ENCODE measurements at places on chromosomes 6 and 20.
A peak's percentile ranks its signal among the peaks of the same experiment; 100 is the strongest.

DNA sequence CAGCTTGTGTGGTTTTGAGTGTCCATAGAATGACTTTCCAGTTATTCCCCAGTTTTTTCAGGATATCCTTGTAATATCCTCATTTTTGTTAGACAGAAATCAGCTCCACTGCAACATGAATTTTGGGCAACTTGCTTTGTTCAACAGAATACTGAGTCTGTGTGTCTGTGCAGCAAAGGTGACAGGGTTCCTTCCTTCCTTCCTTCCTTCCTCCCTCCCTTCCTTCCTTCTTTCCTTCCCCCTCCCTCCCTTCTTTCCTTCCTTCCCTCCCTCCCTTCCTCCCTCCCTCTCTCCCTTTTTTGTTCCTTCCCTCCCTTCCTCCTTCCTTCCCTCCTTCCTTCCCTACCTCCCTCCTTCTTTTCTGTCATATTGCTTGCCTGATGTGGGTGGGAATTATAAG lies 496.5 kb downstream of the EPM2A start:
- no peak for DNase-seq

DNA sequence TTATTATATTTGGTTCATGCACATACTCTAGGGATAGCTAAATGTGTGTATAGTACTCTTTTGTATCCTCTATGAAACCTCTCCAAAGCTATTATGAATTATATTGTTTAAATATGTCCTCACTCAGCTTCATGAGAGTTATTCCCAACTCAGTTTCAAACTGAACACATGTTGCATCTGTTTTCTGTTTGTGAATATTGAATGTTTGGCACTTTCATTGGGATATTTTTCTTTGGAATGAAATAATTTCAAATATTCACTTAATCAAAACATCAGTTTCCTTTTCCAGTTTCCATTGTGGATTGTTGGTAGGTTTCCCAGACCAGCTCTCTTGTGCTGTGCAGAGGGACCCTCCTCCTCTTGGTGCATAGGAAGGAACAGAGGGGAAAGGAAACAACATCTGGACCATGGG lies 46.6 kb downstream of the HDAC2 start:
- DNase-seq: no peak

- no peak for DNase-seq
Measured at GRCh38 chr6:137277971-137278637, 58.9 kb upstream of the IFNGR1 start.

- no peak for DNase-seq
Measured at GRCh38 chr6:142378138-142378875, 76.5 kb downstream of the ADGRG6 start.

GRCh38 chr20:43463527-43464218 lies 6.0 kb downstream of the SRSF6 start:
- no peak for DNase-seq

GRCh38 chr6:30541515-30542403 lies 14.5 kb downstream of the GNL1 start:
- DNase-seq: peak; percentile 83

DNA sequence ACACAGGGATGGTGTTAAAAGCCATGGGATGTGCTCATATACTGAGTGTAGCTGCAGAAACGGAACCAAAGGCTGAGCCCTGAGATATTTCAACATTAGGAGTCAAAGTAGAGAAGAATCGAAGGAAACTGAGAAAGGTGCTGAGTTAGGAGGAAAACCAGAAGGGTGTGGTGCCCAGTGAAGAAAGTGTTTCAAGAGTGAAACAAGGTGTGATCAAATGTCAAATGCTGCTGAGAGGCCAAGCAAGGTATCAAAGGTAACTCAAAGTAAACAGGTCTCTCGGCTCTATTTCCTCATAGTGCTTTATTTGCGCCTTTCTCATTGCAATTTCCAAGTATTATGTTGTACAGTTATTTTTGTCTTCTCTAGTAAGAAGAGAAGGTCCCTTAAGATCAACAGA lies 94.1 kb downstream of the PRDM1 start:
- no peak for DNase-seq

DNA sequence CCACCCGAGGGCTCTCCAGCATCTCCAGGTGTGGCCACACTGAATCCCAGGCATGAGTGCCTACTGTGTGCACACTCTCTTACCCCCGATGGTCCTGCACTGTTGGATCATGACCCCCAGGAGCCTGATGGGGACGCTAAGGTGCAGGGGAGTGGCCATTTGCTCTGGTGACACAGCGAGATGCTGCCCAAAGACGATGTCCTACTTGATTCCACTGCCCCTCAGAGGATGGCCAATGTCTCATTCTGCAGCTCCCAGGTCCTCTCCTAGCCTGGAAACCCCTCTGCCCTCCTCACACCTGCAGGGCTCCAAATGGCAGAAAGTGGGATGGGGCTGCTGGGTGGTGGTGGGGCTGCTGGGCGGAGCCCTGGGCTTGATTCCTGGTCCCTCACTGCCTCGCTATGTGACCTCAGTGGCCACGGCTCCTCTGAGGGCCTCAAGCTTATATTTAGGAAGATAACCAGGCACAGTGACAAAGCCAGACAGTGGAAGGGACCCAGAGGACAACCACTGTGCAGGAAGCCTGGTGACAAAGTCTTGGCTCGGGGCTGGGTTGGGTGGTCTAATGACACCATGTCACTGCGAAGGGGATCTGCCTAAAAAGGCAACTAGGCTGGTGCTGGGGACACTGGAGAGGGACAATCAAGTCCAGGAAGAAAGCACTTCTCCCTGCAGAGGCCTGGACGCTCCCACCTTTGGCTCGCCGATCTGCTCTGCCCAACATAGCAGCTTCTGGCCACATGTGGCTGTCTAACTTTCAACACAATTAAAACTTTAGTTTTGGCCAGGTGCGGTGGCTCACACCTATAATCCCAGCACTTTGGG lies 28.4 kb downstream of the TGM2 start:
- DNase-seq: no peak

DNA sequence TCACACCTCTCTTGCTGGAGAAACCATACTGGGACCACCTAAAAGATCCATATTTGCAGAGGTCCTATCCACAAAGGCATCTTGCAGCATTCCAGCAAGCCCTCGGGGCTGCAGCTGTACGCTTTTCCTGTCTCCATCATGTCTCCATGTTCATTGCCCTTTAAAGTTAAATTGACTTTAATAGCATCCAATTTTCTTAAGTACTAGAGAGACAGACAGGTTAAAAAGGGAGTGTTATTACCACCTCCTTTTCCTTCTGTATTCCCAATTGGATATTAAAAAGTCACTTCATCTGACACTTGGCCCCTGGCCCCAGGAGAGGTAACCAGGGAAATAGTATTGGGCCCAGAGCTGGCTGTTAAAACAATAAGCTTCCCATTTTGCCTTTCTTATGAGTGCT lies 178.6 kb downstream of the UNC5CL start:
- no peak for DNase-seq

- DNase-seq: no peak
Measured at GRCh38 chr20:15700147-15700765, 873.0 kb downstream of the KIF16B start.

DNA sequence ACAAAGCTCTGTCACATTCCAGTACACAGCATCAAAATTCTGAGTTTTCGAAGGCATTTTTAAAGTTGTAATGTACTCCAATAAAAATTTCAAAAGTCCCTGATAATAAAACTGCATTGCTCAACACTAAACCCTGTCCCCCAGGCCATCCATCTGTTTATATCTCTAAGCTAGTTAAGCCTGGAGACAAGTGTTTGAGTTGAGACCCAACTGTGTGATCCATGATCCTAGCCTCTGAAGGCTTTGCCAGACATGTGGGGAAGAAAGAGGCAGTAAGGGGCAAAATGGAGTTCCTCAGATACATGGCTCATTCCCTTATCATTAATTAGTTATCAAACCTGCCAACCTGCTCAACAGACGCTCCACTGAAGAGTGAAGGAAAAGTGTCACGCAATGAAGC lies 198.4 kb downstream of the ISM1 start:
- no peak for DNase-seq

Data from activated T-cell treated with anti-CD3 and anti-CD28 coated beads, Interleukin-2, amount 50 U/mL, for 1 hour (primary cell).